Activated CD4-positive, alpha-beta T cell treated with anti-CD3 and anti-CD28 coated beads for 36 hours (primary cell): ENCODE measurements at places on chromosomes 7 and 10.
A peak's percentile ranks its signal among the peaks of the same experiment; 100 is the strongest.

DNA sequence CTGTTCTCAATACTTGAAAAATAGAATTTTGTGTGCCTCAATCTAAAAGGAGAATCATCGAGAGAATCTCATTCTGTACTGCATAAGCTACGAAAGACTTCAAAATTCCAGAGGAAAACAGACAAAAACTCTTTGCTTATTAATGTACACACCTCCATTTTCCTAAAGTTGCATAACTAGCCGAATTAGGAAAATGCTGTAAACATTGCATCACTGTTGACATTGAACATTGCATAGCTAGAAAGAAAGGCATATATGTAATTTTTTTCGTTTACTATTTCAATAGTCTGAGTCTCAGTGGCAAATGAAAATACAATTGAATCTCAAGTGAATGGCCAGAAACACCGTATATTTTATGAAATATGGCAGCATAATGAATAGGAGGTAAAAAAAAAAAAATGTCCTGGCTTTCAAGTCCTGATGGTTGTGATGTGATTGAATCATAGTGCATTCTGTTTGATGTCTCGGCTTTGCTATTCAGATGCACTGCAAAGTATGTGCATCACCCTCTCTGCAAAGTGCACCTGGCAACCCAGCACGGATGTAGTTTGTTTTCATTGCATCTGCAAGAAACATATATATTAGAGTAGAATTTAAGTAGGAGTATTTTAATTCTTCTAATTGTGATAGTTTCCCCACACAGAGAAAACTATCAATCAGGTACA, 196.7 kb downstream of the VTI1A start:
- H3K27me3 ChIP-seq, result no peaks in the 10 kb centered on the region
- no peak for DNase-seq
- H3K4me1 ChIP-seq, result no peaks in the 10 kb centered on the region
- H3K27ac ChIP-seq, result no peak overlapping the region
- H3K36me3 ChIP-seq, result no peaks in the 10 kb centered on the region
- no peak overlapping the region for H3K4me3 ChIP-seq

DNA sequence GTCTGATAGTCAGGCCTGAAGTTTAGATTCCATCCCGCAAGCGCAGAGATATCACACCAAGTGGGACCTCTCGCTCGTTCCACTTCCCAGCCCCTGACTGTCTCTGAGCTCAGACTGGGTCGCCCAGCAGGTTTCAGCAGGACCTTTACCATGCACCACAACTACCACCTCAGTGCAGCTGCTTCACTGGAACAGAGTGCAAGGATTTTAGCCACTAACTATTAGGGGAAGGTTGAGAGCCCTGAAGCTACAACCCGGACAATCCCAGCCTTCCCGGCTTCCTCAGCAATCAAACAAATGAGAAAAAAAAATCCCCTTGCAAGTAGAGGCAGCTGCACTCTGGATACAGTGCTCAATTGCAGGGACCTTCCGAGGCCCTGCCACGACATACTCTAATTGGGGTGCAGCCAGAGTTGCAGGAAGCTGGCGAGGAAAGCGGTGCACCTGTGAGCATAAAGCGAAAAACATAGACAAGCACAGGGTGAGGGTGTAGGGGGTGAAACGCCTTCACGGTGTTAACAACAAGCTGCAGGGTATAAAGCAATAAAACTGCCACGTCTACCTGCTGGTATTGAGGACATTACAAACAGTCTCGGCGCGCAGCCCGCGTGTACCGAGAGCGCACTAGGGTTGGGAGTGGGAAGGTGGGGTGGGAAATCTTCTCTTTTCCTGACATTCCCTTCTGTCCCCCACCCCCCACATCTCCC, 2.6 kb upstream of the DLX6 start:
- DNase-seq, result no peak
- H3K36me3 ChIP-seq, result no peaks in the 10 kb centered on the region
- peaks cover 14% of the 10 kb centered on the region for H3K4me1 ChIP-seq
- H3K4me3 ChIP-seq, result no peak overlapping the region
- no peak overlapping the region for H3K27ac ChIP-seq
- H3K27me3 ChIP-seq, result peaks cover 76% of the 10 kb centered on the region

DNA sequence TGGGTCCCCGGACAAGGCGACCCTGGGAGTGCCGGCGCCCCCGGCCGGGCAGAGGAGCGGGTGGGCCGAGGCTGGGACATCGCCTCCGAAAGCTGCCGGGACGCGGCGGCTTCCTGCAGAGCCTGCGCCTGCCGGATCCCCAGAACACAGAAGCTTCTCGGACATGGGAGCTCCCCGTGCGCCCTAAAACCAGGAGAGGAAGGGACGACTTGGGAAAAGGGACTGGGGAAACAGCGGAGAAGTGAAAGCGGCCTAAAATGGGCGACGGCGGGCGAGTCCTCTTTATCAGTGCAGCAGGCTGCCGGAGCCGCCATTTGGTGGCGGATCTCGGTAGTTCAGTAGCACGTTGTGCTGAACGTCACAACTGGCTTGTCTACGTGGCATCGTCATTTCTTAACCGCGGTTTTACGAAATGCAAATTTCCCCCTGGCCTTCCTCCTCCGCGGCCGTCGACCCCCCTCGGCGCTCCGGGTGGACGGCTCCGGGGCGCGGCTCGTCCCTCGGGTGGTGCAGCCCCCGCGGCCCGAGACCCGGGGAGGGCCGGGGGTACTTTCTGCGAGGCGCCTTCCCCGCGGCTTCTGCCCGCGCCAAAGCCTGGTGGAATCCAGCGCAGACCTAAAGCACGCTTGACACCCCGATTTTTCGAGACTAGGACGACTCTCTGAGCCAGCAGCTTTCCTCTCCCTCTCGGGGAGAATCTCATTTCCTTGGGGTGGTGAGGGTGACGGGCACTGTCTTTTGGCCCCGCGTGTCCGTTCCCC, 9.9 kb upstream of the SPAG6 start:
- H3K4me1 ChIP-seq, result peaks cover 40% of the 10 kb centered on the region
- H3K27me3 ChIP-seq, result peaks cover 39% of the 10 kb centered on the region
- DNase-seq, result peak; percentile 82
- H3K36me3 ChIP-seq, result peaks cover 17% of the 10 kb centered on the region

- H3K27me3 ChIP-seq, result no peaks in the 10 kb centered on the region
- H3K4me1 ChIP-seq, result peaks cover 58% of the 10 kb centered on the region
- H3K4me3 ChIP-seq, result peak overlapping the region; percentile 17
Measured at GRCh38 chr7:150375662-150376521, 3.2 kb upstream of the ZNF775 start.

GRCh38 chr10:122990278-122990677, 10.1 kb downstream of the PSTK start:
- H3K27me3 ChIP-seq, result no peaks in the 10 kb centered on the region
- H3K4me1 ChIP-seq, result peaks cover 2% of the 10 kb centered on the region
- no peak for DNase-seq
- H3K4me3 ChIP-seq, result no peak overlapping the region
- peaks cover 27% of the 10 kb centered on the region for H3K36me3 ChIP-seq
- peak overlapping the region; percentile 75 for H3K27ac ChIP-seq

DNA sequence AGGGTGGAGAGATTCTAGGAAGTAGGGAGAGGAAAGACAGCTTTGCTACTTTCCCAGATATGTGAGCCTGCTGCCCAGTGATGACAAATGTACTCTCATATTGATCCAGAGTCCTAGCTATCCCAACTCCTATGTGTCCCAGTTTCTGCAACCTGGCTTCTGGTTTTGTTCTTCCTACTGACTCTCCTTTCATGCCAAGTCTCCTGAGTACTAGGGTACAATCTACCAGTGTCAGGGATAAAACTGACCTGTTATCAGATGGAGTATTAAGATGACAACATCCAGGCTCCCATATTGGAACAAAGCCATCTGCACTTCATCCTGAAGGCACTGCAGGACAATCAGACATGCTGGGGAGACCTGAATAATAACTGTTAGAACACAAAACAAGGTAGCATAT, 233.7 kb upstream of the PHYHIPL start:
- no peak overlapping the region for H3K27ac ChIP-seq
- peaks cover 6% of the 10 kb centered on the region for H3K27me3 ChIP-seq
- H3K4me3 ChIP-seq, result no peak overlapping the region
- H3K36me3 ChIP-seq, result no peaks in the 10 kb centered on the region
- no peaks in the 10 kb centered on the region for H3K4me1 ChIP-seq

- H3K36me3 ChIP-seq, result no peaks in the 10 kb centered on the region
- H3K4me1 ChIP-seq, result no peaks in the 10 kb centered on the region
- no peak overlapping the region for H3K4me3 ChIP-seq
Measured at GRCh38 chr7:131945957-131946544, 389.6 kb upstream of the PODXL start.

GRCh38 chr10:102676534-102677315, 32.4 kb downstream of the TRIM8 start:
- DNase-seq, result no peak
- H3K36me3 ChIP-seq, result peaks cover 5% of the 10 kb centered on the region
- no peaks in the 10 kb centered on the region for H3K27me3 ChIP-seq
- no peak overlapping the region for H3K4me3 ChIP-seq

- no peak for DNase-seq
- H3K27me3 ChIP-seq, result no peaks in the 10 kb centered on the region
- peaks cover 78% of the 10 kb centered on the region for H3K4me1 ChIP-seq
- peaks cover 75% of the 10 kb centered on the region for H3K36me3 ChIP-seq
- no peak overlapping the region for H3K4me3 ChIP-seq
- peak overlapping the region; percentile 93 for H3K27ac ChIP-seq
Measured at GRCh38 chr10:11256896-11257295, 239.2 kb downstream of the CELF2 start.

DNA sequence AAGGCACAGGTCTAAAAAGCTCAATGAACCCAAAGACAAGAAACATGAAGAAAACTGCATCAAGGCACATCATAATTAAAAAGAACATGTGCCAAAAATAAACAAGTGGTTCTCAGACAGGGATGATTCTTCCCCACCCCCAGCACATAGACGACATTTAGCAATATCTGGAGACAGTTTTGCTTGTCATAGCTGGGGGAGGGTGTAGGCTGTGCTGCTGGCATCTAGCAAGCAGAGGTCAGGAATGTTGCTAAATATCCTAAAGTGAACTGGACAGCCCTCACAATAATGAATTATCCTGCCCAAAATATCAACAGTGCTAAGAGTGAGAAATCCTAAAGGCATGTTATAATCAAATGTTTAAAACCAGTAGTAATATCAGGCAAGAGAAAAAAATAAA, 122.6 kb downstream of the MICU1 start:
- no peak overlapping the region for H3K27ac ChIP-seq
- H3K36me3 ChIP-seq, result peaks cover 25% of the 10 kb centered on the region
- no peak overlapping the region for H3K4me3 ChIP-seq
- no peak for DNase-seq
- H3K27me3 ChIP-seq, result no peaks in the 10 kb centered on the region

DNA sequence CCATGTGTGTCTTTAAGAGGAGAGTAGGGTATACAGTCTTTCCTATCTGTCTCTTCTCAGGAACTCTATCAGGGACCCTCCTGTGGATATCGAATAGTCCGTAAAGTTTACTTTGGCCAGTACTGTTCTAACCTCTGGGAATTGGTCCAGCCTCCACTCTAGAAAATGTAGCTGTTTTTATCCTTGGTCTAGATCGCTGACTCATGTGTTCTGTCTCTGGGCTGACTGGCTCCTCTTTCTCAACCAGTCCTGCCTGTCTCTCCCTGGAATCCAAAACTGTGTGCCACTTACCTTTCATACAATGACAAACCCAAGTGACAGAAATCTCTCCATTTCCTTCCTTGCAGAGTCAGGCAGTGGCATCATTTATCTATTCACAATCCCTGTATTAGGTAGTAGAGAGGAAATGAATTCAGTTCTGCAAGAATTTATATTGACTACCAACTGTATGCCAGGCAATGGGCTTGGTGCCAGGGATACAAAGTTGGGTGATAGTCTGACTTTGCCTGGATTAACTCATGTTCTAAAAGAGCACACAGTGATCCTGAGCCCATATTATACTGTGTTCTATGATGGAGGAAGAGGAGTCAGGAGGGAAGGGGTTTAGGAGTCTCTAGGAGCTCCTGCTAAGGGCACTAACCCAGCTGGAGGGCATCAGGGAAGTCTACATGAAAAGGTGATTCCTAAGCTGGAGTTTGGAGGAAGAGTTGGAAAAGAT, 232.7 kb downstream of the LRMDA start:
- no peaks in the 10 kb centered on the region for H3K36me3 ChIP-seq
- no peaks in the 10 kb centered on the region for H3K4me1 ChIP-seq
- peaks cover 10% of the 10 kb centered on the region for H3K27me3 ChIP-seq
- no peak for DNase-seq
- H3K4me3 ChIP-seq, result no peak overlapping the region
- no peak overlapping the region for H3K27ac ChIP-seq

- no peaks in the 10 kb centered on the region for H3K36me3 ChIP-seq
- H3K4me3 ChIP-seq, result no peak overlapping the region
- H3K27ac ChIP-seq, result no peak overlapping the region
Measured at GRCh38 chr7:54839575-54840213, 80.7 kb upstream of the SEC61G start.

- H3K4me1 ChIP-seq, result no peaks in the 10 kb centered on the region
- no peak for DNase-seq
- H3K36me3 ChIP-seq, result no peaks in the 10 kb centered on the region
- no peak overlapping the region for H3K27ac ChIP-seq
Measured at GRCh38 chr7:114874170-114874569, 47.7 kb upstream of the MDFIC start.

DNA sequence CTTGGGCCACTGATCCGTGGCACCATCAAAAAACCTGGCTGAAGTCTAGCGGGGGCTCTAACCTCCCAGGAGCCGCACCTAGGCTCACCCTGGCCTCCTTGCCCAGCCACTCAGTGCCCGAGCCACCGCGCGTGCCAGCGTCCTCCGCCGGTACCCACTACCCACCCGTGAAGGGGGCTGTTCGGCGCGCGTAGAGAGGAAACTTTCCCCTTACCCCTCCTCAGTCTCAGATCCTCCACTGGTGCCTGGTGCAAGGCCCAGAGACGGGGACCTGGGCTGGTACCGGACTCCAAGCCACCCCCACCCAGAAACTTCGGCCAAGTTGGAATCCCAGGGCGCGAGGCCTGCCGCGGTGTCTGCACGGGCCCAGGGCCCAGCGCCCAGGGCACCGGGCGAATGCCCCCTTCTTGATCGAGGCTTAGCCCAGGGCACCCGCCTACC, 3.5 kb upstream of the EBF3 start:
- no peak for DNase-seq
- H3K27me3 ChIP-seq, result peaks cover 56% of the 10 kb centered on the region
- no peak overlapping the region for H3K27ac ChIP-seq
- peaks cover 18% of the 10 kb centered on the region for H3K4me1 ChIP-seq
- no peaks in the 10 kb centered on the region for H3K36me3 ChIP-seq
- H3K4me3 ChIP-seq, result no peak overlapping the region

GRCh38 chr10:44195112-44196007, 189.5 kb downstream of the CXCL12 start:
- no peak overlapping the region for H3K4me3 ChIP-seq
- H3K27ac ChIP-seq, result no peak overlapping the region
- no peaks in the 10 kb centered on the region for H3K4me1 ChIP-seq
- H3K27me3 ChIP-seq, result peaks cover 2% of the 10 kb centered on the region
- DNase-seq, result no peak

DNA sequence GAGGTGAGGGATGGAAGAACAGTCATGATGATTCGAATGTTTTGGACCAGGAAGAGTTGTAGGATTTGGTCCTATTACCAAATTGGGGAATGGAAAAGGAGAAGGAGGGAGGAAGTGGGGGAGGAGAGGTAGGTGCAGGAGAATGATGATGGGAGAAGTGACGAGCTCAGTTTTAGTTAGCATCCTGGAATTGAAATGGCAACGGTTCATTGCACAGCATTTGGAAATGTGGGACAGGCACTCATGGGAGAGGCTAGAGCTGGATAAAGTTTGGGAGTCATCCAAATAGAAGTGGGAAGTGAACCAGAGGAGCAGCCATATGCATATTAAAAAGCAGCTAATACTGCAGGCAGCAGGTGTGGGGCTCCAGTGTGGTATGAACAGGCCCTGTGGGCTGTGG, 253.6 kb downstream of the SORCS3 start:
- no peak for DNase-seq
- H3K27me3 ChIP-seq, result peaks cover 2% of the 10 kb centered on the region
- no peaks in the 10 kb centered on the region for H3K36me3 ChIP-seq
- no peak overlapping the region for H3K27ac ChIP-seq

GRCh38 chr7:76272851-76273497, 29.5 kb upstream of the HSPB1 start:
- peaks cover 19% of the 10 kb centered on the region for H3K4me1 ChIP-seq
- no peak for DNase-seq
- peak overlapping the region; percentile 22 for H3K27ac ChIP-seq
- H3K4me3 ChIP-seq, result peak overlapping the region; percentile 4
